ENCODE measurements at places on chromosomes 2 and 18.

GRCh38 chr18:76953156-76953555 is 130.8 kb downstream of the ZNF236 start:
- DNase-seq: peak; percentile 29

- no peak for DNase-seq
Observed at GRCh38 chr18:9697121-9697520, 11.0 kb upstream of the RAB31 start.

DNA sequence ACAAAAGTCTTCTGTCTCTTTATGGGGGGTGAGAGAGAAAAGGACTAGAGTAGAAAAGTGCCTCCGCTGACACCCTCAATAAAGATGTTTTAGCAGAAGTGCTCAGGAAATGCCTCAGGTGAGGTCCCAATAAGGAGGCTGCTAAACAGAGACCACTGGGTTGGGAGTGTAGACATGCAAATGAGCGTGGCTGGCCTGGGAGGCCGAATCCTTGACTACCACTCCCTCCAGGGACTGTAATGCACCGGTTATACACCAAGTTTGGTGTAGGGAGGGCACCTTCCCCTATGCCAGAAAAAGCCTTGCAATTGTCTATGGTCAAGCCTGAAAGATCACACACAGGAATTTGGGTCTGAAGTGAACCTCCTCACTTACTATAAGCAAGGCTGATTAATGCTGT is 1.8 kb downstream of the TMX3 start:
- no peak for DNase-seq

GRCh38 chr18:8140841-8141501 is 468.3 kb upstream of the RAB12 start:
- DNase-seq: no peak

DNA sequence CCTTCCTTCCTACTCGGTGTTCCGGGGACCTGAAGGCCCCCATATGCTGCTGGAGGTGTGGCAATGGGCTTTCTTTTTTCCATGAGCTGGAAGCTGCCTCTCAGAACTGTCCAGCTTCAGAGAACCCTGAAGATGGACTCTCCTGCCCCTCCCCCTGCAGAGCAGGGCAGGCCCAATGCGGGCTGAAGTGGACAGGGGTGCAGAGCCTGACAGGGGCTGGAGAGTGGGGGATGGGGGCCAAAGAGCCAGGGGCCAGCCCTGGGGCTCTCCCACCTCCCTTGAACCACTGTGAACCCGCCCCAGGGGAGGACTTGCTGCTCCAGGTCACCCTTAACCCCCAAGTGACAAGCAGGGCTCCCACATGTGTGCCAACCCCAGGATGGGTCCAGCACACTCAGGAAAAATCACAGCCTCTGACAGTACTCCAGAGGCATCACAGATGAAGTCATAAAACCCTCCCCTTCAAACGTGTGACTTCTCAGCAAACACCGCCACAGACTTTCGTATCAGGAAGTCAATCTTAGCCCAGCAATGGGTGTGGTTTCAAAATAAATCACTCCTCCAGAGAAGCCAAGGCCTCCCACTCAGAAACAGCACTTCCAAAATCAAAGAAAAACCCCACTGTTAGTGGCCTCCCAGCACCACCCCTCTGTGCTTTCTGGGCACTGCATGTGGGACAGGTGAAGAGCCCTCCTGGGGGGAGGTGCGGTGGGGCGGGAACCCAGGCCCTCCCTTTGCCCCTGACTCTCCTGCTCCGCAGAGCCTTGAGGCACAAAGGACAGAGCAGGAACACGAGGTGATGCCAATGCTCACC is 135.8 kb downstream of the HDAC4 start:
- DNase-seq: no peak

- peak; percentile 85 for DNase-seq
Observed at GRCh38 chr18:9638886-9639285, 24.5 kb upstream of the PPP4R1 start.

DNA sequence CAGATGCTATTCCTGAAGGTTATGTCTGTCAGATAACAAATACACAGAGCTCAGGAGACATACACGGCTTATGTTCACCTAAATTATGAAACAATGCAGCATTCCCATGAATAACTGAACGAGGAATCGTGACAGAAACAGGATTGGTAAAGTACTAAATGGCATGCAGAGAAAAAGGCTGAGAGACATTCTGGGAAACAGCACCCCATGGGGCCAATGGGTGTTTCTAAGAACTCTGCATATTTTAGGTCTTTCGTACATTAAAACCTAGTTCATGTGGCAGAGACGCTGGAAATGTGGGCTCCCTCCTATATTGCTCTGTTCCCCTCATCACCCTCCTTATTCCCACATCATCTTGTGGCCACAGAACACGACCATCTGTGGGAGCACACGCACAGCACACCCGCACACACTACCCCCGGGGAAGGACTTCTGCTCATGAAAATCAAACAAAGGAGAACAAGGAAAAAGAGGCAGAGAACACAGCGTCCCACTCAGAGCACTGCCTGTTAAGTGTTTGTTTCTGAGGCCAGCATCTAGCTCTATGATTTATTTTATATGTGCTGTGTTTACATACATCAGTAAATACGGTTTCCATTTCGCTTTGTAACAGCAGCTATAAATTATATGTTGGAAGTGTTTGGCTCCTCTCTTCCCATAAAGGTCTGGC is 143.6 kb downstream of the AFF3 start:
- no peak for DNase-seq

GRCh38 chr2:230636684-230637271 is 75.9 kb upstream of the CAB39 start:
- DNase-seq: no peak
